A549 (cell line): ENCODE measurements at places on chromosomes 7 and 10.
A peak's percentile ranks its signal among the peaks of the same experiment; 100 is the strongest.

- no peak for DNase-seq
These were observed 9.5 kb downstream of the VTI1A start for GRCh38 chr10:112456533-112456932.

- DNase-seq: peak; percentile 18
These were observed 10.5 kb upstream of the TRIM24 start for GRCh38 chr7:138449580-138449979.

DNA sequence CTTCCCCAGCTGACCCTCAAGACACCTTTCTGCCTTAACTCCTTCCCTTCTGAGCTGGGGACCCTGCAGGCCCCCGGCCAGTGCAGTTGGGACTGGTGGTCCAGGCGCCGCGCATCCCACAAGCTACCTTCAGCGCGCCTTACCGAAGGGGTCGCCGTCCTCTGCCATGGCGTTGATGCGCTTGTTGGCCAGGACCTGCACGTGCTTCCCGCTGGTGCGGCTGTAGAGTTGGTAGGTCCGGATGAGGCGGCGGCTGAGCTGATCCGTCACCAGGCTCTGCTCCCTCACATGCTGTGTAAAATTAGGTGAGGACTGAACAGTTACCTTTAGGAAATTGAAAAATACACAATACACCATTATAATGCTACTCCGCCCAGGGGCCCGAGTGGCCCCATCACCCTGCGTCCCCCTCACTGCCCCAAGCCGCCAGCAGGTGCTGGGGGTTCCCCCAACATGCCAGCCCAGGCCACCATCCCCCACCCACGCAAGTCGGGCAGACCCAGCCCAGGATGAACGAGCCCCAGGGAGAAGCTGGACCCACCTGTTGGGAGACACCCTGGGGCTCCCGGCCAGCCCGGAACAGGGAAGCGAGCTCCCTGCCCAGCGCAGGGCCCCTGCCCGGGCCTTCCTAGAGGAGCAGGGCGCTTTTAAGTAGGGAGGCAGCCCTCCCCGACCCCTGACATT, 1.2 kb downstream of the FGF8 start:
- DNase-seq: no peak

GRCh38 chr10:120342115-120342714, 114.8 kb upstream of the PLPP4 start:
- no peak for DNase-seq

DNA sequence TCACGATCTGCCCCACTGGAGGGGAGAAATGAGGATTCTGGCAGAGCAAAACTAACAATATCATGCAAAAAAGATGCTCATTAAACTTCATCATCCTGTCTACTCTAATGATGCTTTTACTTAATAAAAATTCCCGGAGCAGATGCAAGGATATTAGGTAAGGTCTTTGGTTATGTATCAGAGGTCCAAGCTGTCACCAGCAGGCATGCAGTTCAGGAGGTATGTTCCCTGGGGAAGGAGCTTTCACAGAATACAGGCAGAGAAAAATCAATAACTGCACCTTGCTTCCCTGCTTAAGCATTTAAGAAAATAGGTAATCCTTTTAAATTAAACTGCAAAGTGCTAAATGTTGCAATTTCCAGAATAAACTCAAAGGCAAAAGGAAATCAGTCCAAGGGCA, 81.6 kb upstream of the C1QL3 start:
- DNase-seq: no peak

DNA sequence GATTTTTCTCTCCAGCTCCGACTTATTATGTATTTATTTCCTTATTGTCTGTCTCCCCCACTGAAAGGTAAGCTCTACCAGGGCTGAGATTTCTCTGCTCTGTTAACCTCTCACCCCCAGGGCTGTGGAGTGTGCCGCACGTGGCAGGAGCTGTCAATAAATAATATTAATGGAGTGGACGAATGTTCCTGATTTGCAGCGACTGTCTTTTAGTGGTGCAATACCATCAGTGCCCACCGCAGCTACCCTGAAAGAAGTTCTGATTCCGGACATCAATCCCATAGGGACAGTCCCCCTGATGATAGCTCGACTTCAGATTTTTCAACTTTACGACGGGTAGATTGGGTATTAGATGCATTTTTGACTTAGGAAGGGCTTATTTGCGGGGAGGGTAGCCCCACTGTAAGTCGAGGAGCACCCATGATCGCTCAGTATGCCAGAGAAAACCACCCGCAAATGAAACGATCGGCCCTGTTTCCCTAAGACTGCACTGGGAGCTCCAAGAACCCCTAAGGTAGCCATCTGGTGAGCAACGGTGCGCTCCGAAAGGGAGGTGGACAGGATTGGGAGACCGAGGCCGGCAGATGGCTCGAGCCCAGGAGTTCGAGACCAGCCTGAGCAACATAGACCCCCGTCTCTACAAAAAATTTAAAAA, 986 bp upstream of the PPP2R2D start:
- peak; percentile 72 for DNase-seq

GRCh38 chr7:726084-726853, at the start of gene DNAAF5:
DNAAF5 (plus strand) TSS chr7:726699; CDS start chr7:726721, 22 bp downstream.
- DNase-seq: peak; percentile 81

DNA sequence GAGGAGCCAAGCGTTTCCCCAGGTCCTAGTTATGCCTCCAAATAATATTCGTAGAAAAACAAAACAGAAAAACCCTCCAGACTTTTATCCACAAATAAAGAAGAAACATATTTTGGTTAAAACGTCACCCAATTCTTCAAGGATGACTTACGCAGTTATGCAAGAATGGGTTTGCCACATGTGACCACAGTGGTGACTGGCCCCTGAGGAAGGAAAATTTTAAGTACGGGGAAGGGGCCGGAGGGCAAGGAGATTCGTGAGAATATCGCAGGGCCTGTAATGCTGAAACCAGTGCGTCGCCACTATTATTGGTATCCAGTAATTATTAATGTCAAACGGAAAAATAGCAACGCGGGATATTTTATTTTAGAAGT, 537 bp upstream of the MRPS24 start:
- DNase-seq: peak; percentile 28

DNA sequence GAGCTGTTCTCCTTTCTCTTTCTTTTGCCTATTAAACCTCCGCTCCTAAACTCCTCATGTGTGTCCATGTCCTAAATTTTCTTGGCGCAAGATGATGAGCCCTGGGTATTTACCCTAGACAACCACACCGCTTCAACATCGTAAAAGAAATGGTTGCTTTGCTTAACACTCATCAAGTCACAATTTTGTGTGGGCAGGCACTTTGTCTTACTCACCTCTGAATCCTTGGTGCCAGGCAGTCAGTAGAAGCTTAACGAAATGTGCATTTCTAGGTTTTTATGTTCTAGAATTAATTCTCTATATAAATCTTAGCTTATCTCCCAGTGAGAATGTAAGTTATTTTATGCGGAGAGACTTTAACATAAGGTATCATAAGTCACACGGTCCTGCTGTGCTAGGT, 478.7 kb downstream of the CALN1 start:
- no peak for DNase-seq

DNA sequence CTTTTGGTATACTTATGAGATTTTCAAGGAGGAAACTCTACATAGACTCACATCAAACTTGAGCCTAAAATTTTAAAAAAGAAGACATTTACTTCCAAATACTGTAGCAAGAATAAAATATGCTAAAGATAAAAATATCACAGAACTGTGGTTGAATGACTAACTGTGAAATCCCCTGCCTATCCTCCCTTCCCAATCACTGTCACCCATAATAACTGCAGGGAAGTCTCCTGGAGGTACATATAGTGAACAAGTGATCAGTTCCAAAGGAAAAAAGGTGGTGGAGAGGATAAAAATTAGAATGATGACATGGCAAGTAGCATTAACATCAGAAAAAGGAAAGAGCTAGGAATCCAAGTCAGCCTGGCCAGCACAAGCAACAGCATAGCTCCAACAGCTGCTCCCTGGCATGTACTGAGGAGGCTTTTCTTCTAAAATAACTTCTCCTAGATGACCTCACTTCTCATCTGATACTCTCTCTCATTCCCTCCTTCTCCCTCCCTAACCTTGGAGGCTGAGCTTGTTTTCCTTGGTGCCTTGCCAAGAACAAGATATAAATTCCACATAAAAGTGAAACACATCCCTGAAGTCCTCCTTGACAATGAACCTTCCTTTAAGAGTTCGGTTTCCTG, 124.0 kb downstream of the IQUB start:
- no peak for DNase-seq

GRCh38 chr7:44713680-44714335, 34.8 kb upstream of the ZMIZ2 start:
- no peak for DNase-seq

DNA sequence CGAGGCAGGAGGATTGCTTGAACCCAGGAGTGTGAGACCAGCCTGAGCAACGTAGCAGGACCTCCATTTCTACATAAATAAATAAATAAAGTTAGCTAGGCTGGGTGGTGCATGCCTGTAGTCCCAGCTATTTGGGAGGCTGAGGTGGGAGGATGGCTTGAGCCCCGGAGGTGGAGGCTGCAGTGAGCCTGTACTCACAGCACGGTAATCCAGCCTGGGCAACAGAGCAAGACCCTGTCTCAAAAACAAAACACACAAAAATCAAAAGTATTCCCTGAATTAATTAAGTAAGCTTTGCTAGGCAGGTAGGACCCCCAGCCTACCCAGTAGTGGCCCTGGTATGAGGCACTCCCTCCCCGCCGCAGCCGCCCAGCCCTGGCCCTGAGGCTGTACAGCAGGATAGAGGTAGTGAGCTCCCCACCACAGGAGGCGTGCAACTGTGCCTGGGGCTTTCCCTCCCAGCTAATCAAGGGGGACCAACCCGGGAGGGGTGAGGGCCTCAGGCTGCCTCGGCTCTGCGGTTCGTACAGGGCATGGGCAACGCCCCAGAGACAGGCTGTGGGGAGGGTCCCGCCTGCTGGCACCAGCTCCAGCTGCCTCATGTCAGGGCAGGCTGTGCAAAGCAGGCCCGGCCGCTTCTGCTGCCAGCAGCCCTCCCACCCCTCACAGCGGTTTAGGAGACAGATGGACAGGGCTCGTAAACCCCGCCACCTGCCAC, 1.0 kb upstream of the CYP2W1 start:
- DNase-seq: no peak

- no peak for DNase-seq
These were observed 10.6 kb downstream of the ZYX start for GRCh38 chr7:143391462-143392404.

DNA sequence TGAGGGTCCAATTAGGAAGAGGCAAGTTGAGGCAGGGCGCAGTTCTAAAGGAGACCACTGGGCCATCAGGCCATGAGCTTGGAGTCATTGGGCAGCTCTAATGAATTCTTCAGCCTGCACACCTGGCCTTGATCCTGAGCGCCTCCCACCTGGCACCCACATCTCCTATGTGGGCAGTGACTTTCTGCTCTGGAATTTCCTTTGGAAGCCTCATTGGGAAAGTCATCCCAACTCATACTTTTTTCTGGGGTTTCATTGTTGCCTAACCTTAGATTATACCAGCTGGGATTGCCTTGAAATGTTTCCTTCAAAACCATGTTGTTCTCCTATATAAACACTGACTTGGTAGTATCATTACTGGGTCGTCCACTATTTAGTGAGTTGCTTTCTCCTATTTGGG, 54.1 kb downstream of the PLPP4 start:
- no peak for DNase-seq

DNA sequence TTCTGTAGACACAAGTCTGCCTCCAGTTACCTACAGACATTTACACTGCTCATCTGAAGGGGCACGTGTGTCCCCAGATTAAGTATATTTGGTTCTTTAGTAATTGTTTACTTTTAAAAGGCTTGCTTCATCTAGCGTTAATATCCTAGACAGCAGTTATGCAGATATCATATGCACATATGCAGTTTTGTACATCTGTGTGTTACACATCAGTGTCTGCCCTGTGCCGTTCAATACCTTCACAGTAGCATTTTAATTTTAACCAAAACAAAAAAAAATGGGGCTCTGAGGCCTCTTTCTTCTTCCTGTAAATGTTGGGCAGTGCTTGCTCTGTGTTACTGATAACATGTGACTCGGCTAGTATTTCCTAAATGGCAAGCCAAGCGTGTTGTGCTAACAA, 331.4 kb upstream of the MGMT start:
- DNase-seq: no peak

GRCh38 chr7:128860158-128861073, 2.2 kb upstream of the ATP6V1F start:
- DNase-seq: no peak

DNA sequence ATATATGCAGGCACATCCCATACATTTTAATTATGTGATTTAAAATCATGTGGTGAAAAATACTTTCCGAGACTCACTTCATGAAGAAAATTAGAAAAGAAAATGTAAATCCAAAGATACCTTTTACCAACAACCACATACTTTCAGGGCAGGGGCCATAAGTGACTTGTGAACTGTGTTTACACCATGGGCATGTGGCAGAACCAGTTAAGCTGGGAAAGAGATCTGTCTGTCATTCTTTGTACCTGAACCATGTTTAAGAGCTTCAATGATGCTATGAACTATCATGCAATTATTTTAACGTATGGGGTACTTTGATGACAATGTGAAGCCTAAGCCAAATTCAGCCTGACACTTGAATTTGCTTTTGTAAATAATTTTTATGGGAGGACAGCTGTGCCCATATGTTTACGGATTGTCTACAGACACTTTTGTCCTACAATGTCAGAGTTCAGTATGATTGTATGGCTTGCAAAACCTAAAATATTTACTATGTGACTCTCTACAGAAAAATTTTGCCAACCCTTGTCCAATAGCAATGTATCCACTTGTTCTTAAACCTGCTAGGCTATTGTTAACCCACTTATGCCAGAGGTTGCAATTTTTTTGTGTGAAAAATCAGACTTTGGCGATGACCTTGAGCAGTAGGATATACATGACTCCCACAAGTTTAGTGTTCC, 654.6 kb downstream of the TNS3 start:
- DNase-seq: no peak

DNA sequence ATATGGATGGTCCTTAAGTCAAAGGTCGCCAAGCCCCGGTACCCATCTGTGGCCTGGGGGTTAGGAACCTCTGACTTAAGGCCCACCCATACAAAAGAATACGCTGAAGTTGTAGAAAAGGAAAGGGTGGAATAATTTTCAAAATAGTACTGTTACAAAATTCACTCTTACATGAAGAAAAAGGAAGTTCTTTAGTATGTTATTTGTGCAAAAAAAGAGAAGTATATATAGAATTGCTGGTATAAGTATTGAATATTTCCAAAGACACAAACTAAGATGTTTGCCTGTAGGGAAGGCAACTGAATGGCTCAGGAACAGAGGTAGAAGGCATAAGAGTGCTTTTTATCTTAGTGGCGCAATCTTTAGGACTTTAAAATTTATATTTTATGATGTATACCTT, 78.7 kb downstream of the PRLHR start:
- DNase-seq: no peak

DNA sequence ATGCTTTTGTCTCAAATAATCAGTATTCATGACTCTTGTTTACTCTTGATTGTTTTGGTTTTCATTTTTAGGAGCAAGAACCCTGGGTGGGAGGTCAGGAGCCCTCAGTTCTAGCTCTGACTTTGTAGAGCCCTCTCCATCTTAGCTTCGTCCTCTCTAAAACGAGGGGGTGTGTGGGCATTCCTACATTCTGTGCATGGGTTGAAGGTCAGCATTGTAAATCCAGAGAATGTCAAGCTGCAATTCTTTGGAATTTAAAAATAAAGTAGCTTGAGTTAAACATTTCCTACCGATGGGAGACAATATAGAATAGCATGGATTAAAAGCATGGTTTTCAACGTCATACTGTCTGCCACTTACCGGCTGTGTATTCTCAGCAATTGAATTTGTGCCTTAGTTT, 128.3 kb downstream of the PRPF18 start:
- DNase-seq: no peak
